Fibroblast of skin of scalp (primary cell): ENCODE measurements at places on chromosomes 11 and 22.
A peak's percentile ranks its signal among the peaks of the same experiment; 100 is the strongest.

DNA sequence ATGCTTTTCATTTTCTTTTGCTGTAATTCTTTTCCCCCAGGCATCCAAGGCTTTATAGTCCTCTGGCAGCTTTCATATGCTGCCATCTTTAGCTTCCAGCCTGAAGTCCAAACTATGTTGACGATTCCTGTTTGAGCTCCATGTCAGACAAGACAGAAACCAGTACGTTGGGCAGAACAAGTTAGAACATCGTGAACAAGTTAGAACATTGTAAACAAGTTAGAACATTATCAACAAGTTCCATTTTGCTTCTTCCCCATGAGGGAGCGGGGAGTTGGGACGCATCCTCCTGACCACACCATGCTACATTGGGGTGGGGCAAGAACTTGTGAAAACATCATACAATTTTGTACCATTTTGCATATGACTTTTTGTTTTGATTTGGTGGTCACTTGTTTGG lies 23.9 kb downstream of the GLB1L2 start:
- DNase-seq = no peak

DNA sequence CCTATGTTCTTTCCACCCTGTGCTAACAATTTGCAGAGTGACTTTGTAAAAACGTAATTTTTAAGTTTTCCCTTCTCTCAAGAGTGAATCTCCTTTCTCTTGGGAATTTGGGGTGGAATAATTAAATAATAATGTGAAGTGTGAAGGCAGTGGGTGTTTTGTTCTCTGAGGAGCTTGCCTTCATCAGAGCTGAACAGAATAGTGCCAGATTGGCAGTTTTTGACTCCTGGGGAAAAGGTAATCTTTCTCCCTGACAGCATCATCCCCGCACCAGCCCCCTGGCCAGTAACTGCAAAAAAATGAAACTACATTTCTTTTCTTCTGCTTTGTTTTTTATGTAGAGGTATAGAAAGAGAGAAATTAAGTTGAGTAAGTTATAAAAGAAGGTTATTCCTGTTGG lies 59.9 kb downstream of the MUC15 start:
- DNase-seq = no peak

DNA sequence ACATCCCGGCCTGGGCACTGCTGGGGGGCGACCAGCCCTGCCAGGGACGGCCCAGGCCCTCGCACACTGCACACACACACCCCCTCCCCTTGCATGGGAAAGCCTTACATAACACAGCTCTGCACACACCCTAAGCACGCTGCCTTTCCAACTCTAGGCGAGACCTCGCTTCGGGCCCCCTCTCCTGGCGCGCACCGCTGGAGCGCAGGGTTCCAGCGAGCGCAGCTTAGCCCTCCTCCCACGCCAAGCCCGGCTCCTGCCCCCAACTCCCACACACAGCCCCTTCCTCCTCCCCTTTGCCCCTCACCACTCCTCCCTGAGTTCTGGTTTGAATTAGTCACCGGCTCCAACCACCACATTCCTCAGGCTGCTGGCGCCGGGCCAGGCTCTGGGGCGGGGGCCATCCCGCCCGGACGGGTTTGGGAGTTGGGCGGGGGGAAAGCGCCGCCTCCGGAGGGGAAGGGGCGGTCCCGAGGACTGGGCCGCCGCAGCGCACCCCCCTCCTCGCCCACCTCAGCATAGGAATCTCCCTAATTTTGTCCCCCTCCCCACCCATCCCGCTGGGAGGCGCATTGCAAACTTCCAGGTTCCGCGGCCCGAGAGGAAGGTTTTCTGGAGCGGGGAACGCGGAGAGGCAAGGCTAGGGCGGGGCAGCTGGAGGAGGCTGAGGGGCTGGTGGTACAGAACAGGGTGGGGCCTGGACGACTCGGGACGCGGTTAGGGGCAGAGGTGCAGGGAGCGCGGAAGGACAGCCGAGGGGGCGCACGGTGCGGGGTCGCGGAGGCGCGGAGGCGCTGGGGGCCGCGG lies 966 bp downstream of the AHNAK start:
- DNase-seq = peak; percentile 97

GRCh38 chr22:45490836-45491235 lies 11.8 kb upstream of the FBLN1 start:
- DNase-seq = no peak

DNA sequence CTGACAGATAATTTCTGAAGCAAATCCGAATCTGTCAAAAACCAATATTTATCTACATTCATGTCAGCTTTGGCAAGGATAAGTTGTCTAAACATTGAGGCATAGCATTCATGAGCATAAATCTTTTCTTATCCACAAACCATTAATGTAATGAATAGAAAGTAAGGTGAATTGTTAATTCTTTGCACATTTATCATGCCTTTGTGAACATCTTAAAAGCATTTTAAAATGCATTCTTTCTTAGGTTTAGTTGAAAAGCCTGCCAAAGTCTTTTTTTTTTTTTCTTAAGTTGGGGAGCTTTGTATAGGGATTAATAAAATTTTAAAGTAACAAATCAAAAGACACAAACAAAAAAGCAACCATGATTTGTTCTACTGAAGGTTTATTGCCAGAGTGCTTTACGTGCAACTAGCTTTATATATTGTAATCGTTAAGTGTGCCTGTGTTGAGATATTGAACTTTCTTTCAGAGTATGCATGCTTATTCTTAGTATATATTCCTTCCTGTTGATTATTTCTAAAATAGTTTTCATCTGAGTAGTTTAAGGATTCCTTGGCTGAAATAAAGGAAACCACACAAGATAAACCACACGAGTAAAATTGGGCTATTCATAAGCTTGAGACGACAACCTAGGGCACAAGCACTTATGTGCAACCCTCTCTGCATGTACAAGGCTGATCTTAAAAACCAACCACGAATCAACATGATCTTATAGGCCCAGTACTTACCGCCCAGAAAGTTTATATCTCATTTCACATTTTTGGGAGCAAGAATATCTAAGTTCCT lies 1110.9 kb upstream of the CNTN5 start:
- peak; percentile 32 for DNase-seq

DNA sequence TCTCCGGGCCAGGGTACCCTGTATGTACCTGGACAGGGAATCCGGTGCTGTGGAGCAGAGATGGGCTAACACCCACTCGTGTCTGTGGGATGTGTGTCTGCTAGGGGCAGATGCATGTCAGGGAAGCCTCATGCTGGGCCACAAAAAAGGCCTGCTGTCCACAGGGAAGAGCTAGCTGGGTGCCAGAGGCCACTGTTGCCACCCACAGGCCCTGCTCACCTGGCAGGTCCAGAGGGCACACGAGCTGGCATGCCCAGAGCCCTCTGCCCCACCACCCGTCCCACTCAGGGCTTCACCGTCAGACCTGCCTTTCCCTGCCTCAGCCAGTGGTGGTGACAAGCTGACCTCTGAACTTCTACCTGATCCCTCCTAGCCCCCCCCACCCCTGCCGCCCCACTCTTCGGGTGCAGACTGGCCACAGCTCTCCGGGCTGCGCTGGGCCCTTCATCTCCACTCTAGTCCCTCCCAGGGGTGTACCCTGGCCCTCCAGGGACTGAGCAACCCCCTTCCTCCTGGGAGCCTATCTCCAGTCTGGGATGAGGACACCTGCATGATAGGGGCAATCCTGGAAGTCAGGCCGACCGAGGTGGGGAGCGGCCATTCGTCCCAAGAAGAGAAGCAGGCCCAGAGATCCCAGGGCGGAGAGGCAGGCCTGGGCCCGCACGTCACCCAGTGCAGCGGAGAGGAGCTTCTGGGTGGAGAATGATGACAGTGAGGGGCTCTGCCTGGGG lies 1.4 kb downstream of the SLC25A22 start:
- no peak for DNase-seq

- peak; percentile 89 for DNase-seq
These were observed 1564.8 kb upstream of the TENM4 start for GRCh38 chr11:81005595-81005994.
